NCI-H1092 (cell line): ENCODE measurements at places on chromosomes 12 and 14.

DNA sequence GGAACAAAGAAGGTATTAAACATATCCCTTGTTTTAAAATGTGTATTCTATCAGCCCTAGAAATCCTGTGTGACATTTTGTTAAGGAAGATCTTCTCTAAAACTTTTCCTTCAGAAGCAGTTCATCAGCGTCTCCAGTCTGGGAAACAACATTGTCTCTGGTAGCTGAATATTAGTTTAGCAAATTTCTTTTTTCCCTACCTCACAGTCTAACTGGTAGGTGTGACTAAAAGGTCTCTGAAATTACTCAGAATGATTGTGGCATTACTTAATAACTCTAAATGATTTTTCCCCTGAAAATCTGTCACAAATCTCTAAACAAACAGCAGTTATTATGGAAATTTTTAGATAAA is 1044.8 kb downstream of the FLRT2 start:
- DNase-seq = no peak

GRCh38 chr12:51863933-51864832 is 15.7 kb upstream of the FIGNL2 start:
- DNase-seq = no peak

DNA sequence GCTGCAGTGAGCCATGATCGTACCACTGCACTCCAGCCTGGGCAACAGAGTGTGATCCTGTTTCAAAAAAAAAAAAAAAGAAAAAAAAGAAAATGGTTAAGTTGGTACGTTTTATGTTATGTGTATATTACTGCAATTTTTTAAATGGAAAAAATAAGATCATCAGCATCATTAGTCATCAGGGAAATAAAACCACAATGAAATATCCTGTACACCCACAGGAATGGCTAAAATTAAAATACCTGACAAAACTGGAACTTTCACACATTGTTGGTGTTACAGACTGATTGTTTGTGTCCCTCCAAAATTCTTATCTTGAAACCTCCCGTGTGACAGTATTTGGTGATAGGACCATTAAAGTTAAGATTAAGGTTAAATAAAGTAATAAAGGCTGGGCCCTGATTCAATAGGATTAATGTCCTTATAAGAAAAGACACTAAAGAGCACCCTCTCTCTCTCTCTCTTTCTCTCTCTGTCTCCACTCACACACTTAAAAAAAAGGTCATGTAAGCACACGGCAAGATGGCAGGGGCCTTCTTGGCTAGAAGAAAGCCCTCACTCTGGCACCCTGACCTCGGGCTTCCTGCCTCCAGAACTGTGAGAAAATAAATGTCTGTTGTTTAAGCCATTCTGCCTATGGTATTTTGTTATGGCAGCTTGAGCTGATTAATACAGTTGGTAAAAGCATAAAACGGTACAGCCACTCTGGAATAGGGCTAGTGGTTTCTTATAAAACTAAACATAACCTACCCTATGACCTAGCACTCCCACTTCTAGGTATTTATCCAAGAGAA is 48.3 kb upstream of the ZFP36L1 start:
- no peak for DNase-seq

DNA sequence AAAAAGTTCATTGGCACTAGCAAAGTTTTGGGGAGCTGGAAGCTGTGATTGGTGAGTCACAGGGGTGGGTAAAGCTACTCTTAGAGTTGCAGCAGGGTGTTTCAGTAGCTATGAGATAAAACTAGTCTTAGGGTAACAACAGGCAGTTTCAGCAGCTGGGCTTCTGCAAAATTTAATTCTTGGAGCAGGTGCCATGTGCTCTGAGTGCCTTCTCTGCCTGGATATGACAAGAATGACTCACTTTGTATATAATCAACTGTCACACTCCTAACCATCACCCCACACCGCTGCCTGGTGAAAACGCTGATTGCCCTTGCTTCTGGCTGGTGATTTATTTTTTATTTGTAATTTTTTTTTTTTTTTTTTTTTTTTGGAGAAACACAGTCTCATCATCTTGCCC is 10.5 kb upstream of the PLBD2 start:
- DNase-seq = no peak

GRCh38 chr12:107513636-107514400 is 171.8 kb upstream of the PWP1 start:
- DNase-seq = no peak

DNA sequence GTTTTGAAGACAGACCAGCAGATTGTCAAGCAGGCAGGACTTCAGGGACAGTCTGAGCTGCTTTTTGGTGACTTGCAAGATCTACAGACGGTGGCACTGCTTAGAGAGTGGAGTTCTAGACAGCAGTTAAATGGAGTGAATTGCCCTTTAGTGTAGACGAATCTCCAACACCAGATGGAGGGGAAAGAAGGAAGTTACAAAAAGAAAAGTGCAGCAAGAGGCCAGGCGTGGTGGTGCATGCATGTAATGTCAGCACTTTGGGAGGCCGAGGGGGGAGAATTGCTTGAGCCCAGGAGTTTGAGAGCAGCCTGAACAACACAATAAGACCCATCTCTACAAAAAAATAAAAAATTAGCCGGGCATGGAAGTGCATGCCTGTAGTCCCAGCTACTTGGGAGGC is 8.4 kb upstream of the HHIPL1 start:
- DNase-seq = no peak

DNA sequence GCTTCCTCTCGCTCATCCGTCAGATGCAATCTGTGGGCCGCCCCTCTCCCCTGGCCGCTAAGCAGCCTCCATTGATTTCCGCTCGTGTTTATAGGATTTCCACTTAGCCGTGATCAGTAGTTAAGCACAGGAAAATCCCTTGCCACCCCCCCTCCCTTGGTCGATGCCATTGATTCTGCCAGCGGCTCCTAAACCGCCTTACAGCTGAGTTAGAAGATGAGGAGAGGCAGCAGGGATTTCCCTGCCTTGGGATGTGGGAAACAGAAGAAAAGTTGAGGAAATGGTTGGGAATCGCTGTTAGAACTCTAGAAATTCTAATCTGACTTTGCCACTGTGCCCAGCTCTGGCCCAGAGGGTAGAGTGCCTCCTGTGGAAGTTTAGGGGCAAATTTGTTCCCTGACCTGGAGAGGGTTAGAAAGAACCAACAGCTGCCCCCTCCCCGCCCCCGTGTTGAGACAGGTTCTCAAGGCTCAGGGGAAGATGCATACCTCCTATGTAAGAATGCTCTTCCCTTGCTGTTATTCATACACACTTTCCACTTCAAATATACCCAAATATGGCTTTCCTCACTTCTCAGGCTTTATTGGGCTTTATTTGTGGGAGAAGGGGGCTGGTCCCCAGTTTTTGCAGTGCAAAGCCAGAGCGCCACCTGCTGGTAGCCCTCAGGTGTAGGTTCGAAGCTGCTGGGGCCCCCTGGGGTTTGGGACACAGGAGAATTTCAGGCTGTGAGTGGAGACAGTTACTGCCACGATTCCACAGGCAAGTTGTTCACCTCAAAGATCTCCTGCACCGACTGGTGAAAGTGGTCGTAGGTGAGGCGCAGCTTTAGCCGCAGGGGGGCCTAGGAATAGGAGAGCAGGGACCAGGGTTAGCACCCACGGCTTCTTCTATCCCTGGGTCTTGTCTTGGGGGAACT is 3.2 kb downstream of the THTPA start:
- DNase-seq = peak; percentile 64
